ENCODE measurements at places on chromosomes 3 and 15. TPM values are rescaled to one million over a fixed set of nuclear protein-coding genes. Genes with fewer than 3 reads are reported as not detected.

GRCh38 chr3:58874248-58874741 lies 175.5 kb downstream of the CFAP20DC start:
- no peaks in the 10 kb centered on the region for H3K27me3 ChIP-seq
- H3K27ac ChIP-seq = no peak overlapping the region
- H3K4me3 ChIP-seq = no peak overlapping the region
- no peaks in the 10 kb centered on the region for H3K4me1 ChIP-seq

PLA2G4E gene
- not detected for total RNA-seq

GRCh38 chr3:197295871-197296270 lies 2.5 kb downstream of the DLG1 start:
- H3K4me3 ChIP-seq = no peak overlapping the region
- DNase-seq = no peak
- peaks cover 12% of the 10 kb centered on the region for H3K4me1 ChIP-seq

DNA sequence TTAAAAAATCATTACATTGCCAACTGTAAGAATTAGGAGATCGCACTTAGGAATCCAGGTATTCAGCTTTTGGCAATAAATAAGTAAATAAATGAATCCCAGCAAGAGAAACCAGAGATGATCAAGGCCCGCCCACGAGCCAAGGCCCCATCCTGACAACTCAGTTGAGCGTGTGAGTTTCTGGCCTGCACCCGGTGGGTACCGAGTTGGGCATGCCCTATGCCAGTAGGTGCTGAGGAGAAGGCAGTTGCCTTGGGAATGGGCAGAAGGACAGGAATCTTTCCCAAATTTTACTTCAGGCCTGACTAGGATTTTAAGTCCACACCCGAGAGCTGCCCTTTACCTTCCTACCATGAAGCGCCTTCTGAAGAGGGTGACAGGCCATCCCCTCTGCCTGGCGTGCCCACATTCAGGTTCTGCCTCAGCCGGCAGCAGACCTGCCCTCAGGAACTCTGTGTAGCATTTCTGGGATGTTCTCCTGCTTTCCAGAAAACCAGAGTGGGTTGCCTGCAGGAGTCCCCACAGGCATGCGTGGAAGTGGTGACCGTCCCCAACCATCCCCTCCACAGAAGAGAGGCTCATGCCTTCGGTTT lies 99.3 kb upstream of the ALDH1A3 start:
- DNase-seq = no peak
- no peaks in the 10 kb centered on the region for H3K4me1 ChIP-seq

CLDN1 gene
- total RNA-seq = 0.32 TPM

CD200 gene
- 3.5 TPM for total RNA-seq

CD86 gene
- 1.4 TPM for total RNA-seq

HRG gene
- total RNA-seq = not detected

GABRB3 gene
- total RNA-seq = not detected

REC114 gene
- total RNA-seq = not detected

Measured in naive thymus-derived CD4-positive, alpha-beta T cell (primary cell).